ENCODE measurements at places on chromosomes 13 and 19. TPM values are rescaled to one million over a fixed set of nuclear protein-coding genes. Genes with fewer than 3 reads are reported as not detected.
A peak's percentile ranks its signal among the peaks of the same experiment; 100 is the strongest.

The OVOL3 gene
- total RNA-seq: not detected

The TSHZ3 gene
- total RNA-seq: 6.2 TPM

- no peaks in the 10 kb centered on the region for H3K27me3 ChIP-seq
- H3K36me3 ChIP-seq: no peaks in the 10 kb centered on the region
- no peak overlapping the region for H3K27ac ChIP-seq
- H3K4me1 ChIP-seq: no peaks in the 10 kb centered on the region
Measured at GRCh38 chr13:103325672-103326071, 259.5 kb upstream of the SLC10A2 start.

DNA sequence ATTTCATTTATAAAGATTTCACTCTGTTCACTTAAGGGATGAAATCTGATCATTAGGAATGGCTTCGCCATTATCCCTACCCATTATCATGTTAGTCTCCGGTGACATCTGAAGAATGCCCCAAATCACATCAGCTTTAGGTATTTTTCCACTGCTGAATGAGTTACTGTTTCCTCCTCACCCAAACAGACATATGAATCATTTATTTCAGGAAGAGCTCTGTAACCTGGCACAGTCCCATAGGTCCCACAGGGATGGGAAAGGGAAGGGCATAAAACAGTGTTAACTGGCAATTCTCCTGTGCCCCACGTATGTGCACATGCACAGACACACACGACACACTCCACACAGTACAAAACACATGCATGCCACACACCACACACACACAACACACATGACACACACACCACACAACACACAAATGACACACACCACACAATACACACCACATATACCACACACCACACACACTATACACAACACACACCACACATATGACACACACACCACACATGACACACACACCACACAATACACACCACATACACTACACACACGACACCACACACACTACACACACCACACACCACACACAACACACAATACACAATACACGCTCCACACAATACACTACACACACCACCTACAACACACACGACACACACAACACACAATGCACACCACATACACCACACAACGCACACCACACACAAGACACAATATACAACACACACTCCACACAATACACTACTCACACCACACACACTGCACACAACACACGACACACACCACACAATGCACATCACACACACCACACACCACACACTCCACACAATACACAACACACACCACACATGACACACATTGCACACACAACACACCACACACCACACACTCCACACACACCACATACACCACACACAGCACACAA lies 15.4 kb downstream of the TMEM255B start:
- no peaks in the 10 kb centered on the region for H3K27me3 ChIP-seq
- H3K36me3 ChIP-seq: peaks cover under 1% of the 10 kb centered on the region
- DNase-seq: peak; percentile 95
- H3K27ac ChIP-seq: peak overlapping the region; percentile 38
- H3K4me3 ChIP-seq: no peak overlapping the region
- peaks cover 39% of the 10 kb centered on the region for H3K4me1 ChIP-seq

GRCh38 chr19:58330458-58330857 lies 3.7 kb downstream of the ZSCAN22 start:
- peak; percentile 22 for DNase-seq
- no peaks in the 10 kb centered on the region for H3K27me3 ChIP-seq
- no peak overlapping the region for H3K27ac ChIP-seq
- H3K36me3 ChIP-seq: no peaks in the 10 kb centered on the region

The ZNF729 gene
- not detected for total RNA-seq

The NKPD1 gene
- total RNA-seq: not detected

GRCh38 chr13:114100446-114101357 lies 31.7 kb downstream of the RASA3 start:
- H3K27me3 ChIP-seq: no peaks in the 10 kb centered on the region
- DNase-seq: no peak
- no peak overlapping the region for H3K4me3 ChIP-seq
- no peaks in the 10 kb centered on the region for H3K4me1 ChIP-seq
- peaks cover 3% of the 10 kb centered on the region for H3K36me3 ChIP-seq
- H3K27ac ChIP-seq: no peak overlapping the region

The SPC24 gene
- total RNA-seq: 68.5 TPM
